ENCODE measurements at places on chromosomes 5 and 9.

- DNase-seq: no peak
These were observed 243.2 kb downstream of the CEMIP2 start for GRCh38 chr9:71524996-71525580.

- no peak for DNase-seq
These were observed 16.6 kb downstream of the ATP10B start for GRCh38 chr5:160835376-160835775.

GRCh38 chr5:134845335-134845851, 375 bp upstream of the C5orf24 start:
- DNase-seq: no peak

- peak; percentile 14 for DNase-seq
These were observed 131.6 kb upstream of the TAS2R1 start for GRCh38 chr5:9761706-9762105.

GRCh38 chr9:126398403-126399058, 71.9 kb downstream of the MVB12B start:
- DNase-seq: peak; percentile 58

DNA sequence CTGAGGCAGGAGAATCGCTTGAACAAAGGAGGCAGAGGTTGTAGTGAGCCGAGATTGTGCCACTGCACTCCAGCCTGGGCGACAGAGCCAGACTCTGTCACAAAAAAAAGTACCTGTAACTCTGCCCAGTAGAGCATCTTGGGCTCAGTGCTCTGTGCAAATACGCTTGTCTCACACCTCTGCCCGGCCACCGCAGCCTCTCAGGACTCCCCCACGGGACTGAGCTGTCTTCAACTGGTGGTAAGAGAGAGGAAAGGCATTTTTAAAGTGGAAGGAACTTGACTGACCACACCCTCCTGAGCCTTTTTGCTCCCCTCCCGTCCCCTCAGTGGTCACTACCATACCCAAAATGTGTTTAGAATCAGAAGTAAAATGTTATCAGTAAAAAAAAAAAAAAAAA, 174.3 kb upstream of the PIK3R1 start:
- no peak for DNase-seq

DNA sequence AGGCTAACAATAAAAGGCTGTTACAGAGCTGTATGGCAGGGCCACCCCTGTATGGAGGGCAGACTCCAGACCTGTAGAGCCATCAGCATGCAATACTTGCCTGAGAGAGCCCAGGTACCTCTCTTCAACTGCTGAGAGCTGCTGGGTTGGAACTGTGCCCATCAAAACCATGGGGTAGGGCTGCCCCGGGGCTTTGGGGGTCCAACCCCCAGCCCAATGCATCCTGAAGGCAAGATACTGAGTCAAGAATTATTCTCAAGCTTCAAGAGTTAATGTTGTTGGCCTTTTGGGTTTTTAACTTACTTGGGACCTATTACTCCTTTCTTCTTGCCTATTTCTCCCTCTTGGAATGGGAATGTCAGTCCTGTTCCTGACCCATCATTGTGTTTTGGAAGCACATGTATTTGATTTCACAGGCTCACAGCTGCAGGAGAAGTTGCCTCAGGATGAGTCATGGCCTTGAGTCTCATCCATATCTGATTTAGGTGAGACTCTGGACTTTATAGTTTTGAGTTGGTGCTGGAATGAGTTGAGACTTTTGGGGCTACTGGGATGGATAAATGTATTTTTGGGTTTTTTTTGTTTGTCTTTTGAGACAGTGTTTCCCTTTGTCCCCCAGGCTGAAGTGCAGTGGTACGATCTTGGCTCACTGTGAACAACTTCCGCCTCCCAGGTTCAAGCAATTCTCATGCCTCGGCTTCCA, 21.0 kb upstream of the CDK7 start:
- peak; percentile 26 for DNase-seq

- DNase-seq: no peak
These were observed 48.5 kb upstream of the DHFR start for GRCh38 chr5:80703291-80703690.

- DNase-seq: peak; percentile 14
These were observed 512.6 kb downstream of the RAB3C start for GRCh38 chr5:59095480-59095879.

GRCh38 chr5:50401336-50401735, 39.8 kb downstream of the EMB start:
- no peak for DNase-seq

DNA sequence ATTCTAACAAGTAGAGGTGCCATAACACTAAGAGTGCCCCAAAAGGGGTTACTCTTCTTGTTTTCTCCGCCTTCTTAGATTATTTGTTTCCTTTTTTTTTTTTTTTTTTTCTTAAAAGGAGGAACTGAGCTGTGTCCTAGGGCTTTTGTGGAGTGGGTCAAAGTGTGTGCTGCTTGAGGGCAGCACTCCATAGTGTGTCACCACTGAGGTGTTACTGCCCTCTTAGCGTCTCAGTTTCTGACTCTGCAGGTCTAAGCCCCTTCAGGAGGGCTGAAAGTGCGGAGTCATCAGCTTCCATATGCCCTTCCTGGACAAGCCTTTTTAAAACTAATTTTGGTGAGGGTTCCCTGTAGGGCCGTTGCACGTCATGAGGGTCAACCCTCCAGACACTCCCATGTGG, 12.6 kb upstream of the NANS start:
- DNase-seq: no peak

- DNase-seq: no peak
These were observed 257.8 kb upstream of the TUSC1 start for GRCh38 chr9:25936031-25936430.

GRCh38 chr9:124133727-124134126, 122.2 kb downstream of the LHX2 start:
- peak; percentile 34 for DNase-seq

- peak; percentile 14 for DNase-seq
These were observed 284.8 kb downstream of the CTNND2 start for GRCh38 chr5:11619339-11620024.

GRCh38 chr5:1750469-1750868, 49.2 kb downstream of the MRPL36 start:
- no peak for DNase-seq

DNA sequence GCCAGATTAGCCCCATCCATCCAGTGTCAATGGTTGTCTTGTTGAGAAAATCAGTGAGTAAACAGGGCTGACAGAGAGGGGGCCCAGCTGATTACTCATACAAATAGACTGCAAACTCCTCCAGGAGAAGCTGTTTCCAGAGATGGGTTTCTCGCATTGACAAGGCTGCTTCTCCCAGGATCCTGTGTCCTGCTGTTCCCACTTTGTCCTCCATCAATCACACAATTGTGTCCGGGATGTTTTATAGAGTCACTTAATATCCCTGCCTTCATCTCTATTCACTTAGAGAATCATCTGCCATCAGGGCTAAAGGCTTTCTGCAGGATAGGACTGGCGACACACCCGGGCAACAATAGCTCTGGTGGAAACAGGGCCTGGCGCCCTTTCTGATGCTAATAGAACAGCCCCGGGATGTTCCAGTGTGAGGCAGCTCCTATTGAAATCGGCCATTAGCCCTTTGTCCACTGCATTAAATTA, 71.7 kb upstream of the TBCA start:
- DNase-seq: no peak

- no peak for DNase-seq
These were observed 19.4 kb downstream of the MVB12B start for GRCh38 chr9:126346031-126346430.

DNA sequence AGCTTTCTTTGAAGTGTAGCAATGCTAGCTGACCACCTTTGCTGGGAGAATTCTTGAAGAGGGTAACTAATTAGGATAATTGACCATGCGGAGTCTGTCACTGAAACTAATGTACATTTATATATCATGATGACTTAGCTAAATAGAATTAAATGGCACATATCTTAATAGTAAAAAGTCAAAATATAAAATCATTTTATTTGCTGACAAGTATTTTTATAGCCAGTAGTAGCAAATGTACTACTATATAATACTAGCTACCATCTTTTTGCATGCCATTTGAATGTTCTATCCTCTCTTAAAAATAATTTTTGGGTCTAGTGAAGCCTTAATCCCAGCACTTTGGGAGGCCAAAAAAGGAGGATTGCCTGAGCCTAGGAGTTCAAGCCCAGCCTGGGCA, 605.8 kb upstream of the COX7C start:
- DNase-seq: no peak

GRCh38 chr5:1555011-1555807, 31.4 kb upstream of the LPCAT1 start:
- DNase-seq: peak; percentile 75

- no peak for DNase-seq
These were observed 11.9 kb upstream of the LRRC14B start for GRCh38 chr5:179401-179800.

GRCh38 chr5:116685069-116685468, 110.4 kb upstream of the SEMA6A start:
- DNase-seq: no peak

DNA sequence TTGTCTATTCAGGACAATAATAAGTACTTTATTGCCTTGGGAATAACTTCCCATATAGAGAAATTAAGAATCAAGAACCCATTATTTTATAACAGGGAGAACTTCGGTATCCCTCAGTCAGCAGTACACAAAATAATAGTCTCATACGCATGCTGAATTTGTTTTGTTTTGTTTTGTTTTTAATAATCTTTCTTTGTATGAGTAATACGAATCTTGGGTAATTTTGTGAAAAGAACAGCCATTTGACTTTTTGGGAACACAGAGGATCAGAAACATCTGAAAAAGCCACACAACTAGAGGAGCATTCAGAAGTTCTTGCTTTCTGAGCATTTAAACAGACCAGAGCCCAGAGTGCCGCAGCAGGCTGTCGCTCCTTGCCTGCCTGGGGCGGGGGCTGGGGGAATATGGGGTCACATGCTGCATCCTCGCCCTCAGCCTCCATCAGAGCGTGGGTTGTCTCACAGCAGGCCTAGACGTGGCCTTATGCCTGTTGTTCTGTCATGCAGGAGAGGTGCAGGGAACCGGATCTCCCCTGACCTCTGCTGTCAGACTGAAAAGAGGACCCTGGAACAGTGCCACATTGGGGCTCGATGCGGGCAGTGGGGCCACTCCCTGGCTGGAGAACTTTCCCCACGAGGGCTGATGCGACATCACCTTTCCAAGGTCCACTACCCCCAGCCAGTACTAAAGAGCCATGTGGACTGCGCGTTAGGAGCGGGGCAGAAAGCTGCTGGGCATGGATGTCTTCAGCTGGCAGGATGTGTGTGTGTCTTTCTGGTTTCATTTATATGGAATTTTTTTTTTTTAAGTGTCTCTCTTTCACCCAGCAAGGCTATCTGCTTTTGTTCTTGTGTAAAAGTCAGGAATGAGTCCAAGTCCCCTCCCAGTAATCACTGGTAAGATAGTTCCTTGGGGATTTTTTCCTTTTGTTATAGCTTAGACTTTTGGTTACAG, 133.4 kb upstream of the OTULINL start:
- DNase-seq: peak; percentile 57

- DNase-seq: no peak
These were observed 456.9 kb downstream of the TAF11L14 start for GRCh38 chr5:18091142-18091541.

- DNase-seq: no peak
These were observed 41.8 kb downstream of the FYB1 start for GRCh38 chr5:39177631-39177964.

DNA sequence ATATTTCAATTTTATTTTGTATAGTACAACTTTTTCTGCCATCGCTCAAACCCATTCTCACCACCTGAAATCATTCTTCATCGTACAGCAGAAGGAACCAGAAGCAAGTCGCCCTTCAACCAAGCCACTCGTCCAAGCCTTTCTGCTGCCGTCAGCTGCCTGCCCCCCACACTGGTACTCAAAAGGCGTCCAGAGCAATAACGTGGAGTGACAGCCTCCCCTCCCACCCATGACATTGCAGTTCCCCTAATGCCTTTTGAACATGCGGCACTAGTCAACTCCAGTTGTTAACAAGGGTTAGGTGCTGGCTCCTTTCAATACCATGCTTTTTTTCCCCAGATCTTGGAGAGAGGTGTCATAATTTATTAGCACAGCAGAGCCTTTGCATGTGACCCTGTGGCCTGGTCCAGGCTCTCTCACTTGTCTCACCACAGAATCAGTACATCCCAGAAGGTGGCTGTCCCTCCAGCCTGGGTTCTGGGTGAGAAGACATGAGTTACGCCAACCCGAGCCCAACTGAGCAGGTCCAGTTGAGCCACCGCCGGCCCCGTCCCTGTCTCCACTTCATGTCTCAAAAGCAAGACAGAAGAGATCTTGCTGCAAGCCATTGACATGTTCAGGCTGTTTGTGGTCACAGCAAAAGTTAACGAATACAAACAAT, 20.4 kb upstream of the MED10 start:
- no peak for DNase-seq
